Stimulated activated CD4-positive, alpha-beta T cell treated with anti-CD3 and anti-CD28 coated beads, Interleukin-4, amount 100 ng/mL, for 1 hour (primary cell): ENCODE measurements at places on chromosomes 2 and 18.

DNA sequence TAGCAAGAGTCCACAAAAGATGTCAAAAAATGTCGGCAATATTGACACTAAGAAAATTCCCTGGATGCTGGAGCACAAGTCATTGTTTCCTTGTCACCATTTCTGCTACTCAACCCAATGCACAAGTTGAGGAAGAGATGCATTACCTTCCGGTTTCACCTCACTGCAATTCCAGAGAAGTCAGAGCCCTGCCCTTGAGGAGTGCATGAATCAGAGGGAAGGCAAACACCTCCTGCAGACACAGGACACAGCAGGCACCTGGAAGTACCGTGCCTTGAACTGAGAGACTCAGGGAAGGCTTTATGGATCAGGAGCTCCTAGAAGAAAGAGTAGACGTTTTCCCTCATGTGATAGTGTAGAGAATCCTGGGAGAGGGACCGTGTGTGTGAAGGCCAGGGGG, 62.7 kb upstream of the ARL4C start:
- no peak for DNase-seq

GRCh38 chr2:98484121-98484557, 39.5 kb downstream of the INPP4A start:
- DNase-seq: no peak

DNA sequence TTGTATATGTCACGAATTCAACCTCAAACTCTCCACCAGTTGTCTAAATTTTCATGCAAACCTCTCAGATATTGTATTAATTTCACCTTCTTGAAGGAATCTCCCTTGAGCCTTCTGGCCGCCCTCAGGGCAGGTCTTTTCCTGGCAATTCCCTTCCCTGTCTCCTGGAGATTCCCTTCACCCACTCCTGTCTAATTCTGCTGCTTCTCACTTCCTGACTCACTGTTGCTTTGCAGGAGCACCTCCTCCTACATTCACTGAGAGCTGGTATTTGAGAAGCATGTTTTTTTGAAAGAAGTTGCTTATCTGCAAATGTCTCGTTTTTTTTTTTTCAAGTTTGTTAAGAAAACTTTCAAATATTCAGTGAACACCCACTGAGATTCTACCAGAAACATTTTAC, 79.9 kb upstream of the OTOS start:
- DNase-seq: no peak

- DNase-seq: no peak
Observed at GRCh38 chr2:121103960-121104359, 181.0 kb downstream of the TFCP2L1 start.

GRCh38 chr2:175647058-175647457, 355.0 kb downstream of the LNPK start:
- DNase-seq: no peak

GRCh38 chr18:24878289-24878688, 417.9 kb downstream of the HRH4 start:
- no peak for DNase-seq

DNA sequence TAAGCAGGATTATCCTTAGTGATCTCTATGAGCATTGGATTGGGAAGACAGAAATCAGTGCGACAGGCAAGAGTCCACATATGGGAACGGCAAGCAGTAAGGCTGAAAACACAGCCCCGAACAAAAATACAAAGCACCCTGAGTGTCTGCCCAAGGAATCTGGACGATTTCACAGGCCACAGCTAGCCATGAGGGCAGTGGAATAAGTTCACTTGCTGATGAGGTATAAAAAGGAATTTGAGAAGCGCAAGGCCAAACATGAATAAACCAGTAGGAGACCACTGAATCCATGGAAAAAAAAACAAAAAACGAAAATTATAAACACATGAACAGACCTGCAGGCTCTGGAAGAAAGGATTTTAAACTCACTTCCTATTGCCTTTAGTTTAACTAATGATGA, 24.3 kb downstream of the WDSUB1 start:
- no peak for DNase-seq

DNA sequence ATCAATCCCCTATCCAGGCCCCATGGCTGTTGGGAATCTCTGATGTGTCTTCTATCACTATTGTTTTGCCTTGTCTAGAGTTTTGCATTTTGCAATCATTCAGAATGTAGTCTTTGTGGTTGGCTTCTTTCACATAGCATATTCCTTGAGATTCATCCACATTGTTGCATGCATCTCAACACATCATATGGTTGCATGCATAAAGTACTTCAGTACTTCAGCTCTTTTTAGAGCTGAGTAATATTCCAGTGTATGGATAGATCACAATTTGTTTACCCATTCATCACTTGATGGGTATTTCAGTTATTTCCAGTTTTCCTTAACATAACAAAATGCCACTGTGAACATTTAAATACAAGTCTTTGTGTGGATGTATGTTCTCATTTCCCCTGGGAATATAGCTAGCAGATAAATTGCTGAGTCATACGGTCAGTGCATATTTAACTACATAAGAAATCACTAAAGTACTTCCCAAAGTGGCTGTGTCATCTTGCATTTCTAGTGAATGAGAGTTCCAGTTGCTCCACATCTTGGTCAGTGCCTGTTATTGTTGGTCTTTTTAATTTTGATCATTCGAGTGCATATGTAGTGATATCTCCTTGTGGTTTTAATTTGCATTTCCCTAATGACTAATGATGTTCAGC, 138.8 kb downstream of the BCL11A start:
- DNase-seq: no peak

GRCh38 chr2:47002031-47002430, 86.4 kb upstream of the MCFD2 start:
- no peak for DNase-seq
